ENCODE measurements at places on chromosomes 5 and 9.

DNA sequence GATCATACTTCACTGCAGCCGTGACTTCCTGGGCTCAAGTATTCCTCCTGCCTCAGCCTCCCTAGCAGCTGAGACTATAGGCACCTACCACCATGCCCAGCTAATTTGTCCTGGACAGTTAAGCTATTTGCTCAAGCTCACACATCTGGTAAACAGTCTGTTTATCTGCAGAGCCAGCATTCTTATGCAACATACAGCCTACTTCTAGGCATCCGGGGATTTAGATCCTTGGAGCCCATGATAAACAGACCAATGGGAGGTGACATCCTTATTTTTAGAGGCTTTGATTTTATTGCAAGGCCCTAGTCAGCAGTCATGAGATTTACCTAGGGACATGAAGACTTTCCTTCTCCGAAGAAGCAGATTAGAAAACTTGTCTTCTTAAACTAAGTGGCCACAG is 21.0 kb downstream of the ATOX1 start:
- no peak for DNase-seq

DNA sequence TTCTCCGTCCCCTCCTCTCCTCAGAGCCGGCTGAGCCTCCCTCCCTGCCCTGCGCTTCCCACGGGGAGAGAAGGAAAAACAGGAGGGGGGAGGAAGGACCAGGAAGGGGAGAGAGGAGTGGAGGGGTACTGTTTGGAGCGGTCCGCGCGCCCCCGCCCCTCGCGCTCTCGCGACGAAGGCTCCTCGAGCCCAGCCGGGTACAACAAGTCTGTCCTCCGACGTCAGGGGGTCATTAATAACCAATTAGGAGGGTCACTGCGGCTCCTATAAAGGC is 480 bp upstream of the PRDM12 start:
- DNase-seq, result no peak

DNA sequence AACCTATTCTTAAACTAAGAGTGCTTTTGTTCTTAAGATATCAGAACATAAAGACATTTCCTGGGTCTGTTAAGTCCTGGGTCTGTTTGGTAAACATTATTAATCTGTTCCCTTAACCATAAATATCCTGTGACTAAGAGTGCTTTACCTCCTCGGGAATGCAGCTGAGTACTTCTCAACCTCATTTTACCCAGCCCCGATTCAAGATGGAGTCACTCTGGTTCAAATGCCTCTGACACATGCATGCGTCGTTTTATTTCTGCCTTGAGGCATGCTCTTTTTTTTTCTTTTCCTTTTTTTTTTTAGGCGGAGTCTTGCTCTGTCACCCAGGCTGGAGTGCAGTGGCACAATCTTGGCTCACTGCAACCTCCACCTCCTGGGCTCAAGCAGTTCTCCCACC is 39.8 kb upstream of the FBXL17 start:
- no peak for DNase-seq

GRCh38 chr5:62662521-62662920 is 83.9 kb downstream of the LRRC70 start:
- no peak for DNase-seq

DNA sequence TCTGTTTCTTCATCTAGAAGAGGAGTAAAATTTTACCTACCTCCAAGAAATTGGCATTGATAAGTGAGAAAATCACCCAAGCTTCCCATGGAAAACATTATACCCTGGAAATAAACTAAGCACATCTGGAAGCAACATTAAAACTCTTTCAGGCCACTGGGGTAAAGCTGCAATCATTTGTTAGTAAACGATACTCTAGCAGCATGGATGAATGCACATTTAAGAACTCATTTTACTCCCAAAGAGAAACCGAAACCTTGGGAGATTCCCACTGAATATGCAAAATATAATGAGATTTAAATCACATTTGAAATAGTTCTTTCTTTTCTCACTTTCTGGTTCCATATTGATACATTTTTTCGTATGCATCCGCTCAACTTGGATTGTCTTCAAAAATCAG is 467.5 kb downstream of the EFNA5 start:
- DNase-seq, result no peak

- no peak for DNase-seq
Measured at GRCh38 chr5:97560599-97560993, 377.5 kb upstream of the RIOK2 start.

DNA sequence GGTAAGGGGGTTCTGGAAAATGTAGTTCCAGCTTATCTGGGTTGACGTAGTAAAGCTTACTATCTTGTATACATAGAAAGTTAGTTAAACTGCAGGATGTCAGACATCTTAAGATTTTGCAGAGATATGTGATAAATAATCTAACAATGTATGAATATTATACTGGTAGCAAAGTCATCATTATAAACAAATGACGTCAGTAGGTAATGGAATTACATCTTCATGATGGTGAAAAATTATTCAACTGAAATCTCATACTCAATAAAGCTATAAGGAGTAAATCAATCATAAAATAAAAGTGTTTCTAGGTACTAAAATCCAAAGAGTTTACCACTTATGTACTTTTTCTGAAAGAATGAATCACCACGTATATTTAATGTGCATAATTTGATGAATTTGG is 217.3 kb upstream of the CDH10 start:
- no peak for DNase-seq

- no peak for DNase-seq
Measured at GRCh38 chr9:3150074-3150473, 306.2 kb upstream of the PUM3 start.

GRCh38 chr5:6780802-6781391 is 67.7 kb downstream of the TENT4A start:
- DNase-seq, result no peak

DNA sequence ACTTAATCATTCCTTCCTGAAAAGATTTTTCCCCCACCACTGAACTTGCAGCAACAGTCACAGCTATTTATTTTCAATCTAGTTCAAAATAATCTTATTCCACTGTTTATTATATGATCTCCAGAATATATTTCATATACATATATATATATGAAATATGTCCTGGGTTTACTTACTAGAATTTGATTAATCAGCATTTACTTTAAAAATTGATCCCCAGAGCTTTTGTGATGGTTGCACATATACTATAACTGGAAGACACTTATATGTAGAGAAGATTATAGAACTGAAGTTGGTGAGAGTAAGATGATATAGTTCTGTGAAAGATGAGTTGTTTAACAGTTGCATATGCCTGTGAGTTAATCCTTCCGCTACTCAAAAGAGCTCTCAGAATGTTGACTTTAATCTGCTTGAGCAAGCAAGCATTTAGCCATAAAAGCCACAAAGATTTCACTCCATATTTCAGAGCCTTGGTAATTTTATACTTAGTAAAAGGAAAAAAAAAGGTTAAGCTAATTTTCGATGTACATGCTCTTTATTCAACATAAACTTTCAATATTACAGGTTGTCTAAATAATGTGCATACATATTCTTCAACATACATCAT is 399.3 kb upstream of the CDH9 start:
- no peak for DNase-seq

GRCh38 chr5:67235399-67236110 is 39.0 kb upstream of the CD180 start:
- no peak for DNase-seq

- DNase-seq, result no peak
Measured at GRCh38 chr9:35646153-35646532, 4.6 kb downstream of the SIT1 start.

GRCh38 chr5:108266242-108266641 is 115.7 kb downstream of the FBXL17 start:
- DNase-seq, result no peak

DNA sequence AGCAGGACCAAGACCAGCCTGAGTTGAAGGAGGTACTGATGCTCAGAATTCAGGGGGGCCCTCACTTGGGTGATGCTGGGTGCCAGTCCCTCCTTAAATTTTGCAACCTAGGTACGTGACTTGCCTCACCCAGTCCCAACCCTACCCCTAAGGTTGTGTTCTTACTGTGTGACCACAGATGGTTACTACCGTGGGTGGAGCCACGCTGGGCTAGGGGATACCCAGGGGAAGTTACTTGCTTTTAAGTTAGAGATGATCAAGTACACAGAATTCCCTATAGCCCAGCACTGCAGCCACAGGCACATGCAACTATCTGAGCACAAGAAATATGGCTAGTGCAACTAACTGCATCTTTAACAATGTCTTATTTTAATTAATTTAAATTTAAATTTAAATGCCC is 32.9 kb downstream of the NXNL2 start:
- DNase-seq, result no peak

DNA sequence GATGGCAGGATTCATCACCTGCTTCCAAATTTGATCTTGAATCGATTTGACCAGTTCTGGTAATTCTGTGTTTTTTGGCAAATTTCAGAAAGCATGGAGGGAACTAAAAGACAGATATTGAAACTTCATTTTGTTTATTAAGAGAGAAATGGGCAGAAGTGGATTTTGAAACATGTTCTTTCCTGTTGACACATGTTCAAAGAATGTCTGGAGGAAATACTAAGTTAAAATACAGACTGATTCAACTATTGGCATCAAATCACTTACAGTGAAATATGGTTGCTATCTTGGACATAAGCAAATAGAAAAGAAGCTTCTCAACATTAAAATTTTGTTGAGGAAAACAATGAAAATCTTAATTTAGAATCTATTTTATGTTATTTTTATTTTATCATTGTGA is 19.3 kb upstream of the GZMK start:
- DNase-seq, result no peak

GRCh38 chr9:127613583-127613954 is 1.5 kb downstream of the STXBP1 start:
- DNase-seq, result no peak

- no peak for DNase-seq
Measured at GRCh38 chr9:967903-968641, 8.4 kb upstream of the DMRT3 start.

- DNase-seq, result no peak
Measured at GRCh38 chr9:127587966-127588365, 24.1 kb upstream of the STXBP1 start.

DNA sequence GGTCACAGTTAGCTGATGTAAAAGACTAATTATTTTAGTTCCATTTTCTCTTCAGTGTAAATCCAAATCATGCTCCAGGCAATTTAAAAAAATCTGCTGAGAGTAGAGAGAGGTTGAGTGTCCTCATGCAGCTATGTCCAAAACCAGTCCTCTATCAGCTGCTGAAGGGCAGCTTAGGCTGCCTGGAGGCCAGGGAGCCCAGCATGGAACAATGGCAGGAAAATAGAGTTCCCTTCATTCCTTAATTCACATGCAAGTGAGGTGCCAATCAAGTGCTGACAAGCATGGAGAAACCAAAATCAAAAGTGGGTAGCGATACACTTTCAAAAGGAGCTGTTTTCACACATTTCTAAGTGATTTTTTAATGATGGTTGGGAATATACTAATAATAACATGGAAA is 78.3 kb upstream of the POU5F2 start:
- no peak for DNase-seq

GRCh38 chr9:88775037-88775471 is 216.2 kb upstream of the S1PR3 start:
- DNase-seq, result no peak

GRCh38 chr5:77423022-77423750 is 68.9 kb downstream of the WDR41 start:
- no peak for DNase-seq

DNA sequence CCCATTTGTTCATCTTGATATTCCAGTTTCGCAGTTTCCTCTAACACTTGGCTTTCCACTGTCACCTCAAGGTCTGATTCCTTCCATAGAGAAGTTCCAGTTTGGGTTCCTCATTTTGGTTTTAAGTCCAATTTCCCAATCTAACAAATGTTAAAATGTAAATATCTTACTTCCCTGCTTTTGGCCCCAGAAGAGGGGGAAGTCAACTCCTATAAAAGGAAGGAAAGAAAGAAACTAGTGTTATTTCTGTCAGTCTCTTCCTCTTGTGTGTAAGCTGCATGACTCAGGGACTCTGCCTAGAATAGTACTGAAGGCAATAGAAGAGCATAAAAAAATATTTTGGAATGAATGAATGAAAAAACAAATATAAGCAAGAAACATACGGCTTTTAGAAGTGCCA is 127.5 kb upstream of the CCNG1 start:
- DNase-seq, result no peak
